Panc1 (cell line): ENCODE measurements at places on chromosomes 2 and 18. TPM values are rescaled to one million over a fixed set of nuclear protein-coding genes. Genes with fewer than 3 reads are reported as not detected.

DNA sequence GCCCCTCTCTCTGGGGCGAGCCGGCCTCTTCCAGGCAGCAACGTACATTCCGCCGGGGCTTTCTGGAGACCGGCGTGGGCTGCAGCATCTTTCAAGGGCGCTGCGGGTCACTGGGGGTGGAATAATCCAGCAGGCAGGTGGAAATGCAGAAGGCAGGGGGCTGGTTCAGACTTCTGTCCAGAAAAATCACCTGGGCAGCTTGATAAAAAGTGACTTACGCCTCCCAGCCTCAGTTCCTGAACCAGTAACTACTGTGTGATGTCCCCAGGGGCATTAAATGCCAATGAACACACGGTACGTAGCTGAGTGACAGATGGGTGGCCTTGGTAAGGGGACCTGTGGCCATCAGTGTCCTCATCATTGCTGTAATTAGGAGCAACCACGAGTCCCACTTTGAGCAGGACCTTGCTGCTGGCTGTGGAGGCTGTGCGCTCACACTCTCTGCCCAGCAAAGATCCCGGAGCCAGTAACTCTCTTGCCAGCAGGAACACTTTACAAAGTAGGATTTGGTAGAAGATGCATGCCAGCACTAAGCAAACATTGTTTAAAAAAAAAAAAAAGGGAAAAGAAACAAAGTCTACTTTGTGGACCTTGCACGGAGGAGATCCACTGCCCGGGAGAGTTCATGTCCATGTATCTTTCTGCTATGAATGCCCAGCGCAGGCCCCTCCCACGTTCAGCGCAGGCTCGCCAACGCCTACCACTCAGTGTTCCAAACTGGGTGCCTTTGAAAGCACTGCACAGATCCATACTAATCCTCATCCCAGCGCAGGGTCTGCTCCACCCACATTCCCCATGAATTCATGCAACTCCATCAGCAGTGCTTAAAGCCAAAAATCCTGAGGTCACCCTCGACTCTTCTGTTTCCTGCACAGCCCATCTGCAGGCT is 177.3 kb downstream of the HDAC4 start:
- DNase-seq: no peak

GRCh38 chr2:42954227-42954962 is 162.0 kb upstream of the HAAO start:
- no peak for DNase-seq

ZSWIM2 gene
- total RNA-seq: not detected

DAW1 gene
- 0.26 TPM for total RNA-seq

POMC gene
- total RNA-seq: not detected

DNA sequence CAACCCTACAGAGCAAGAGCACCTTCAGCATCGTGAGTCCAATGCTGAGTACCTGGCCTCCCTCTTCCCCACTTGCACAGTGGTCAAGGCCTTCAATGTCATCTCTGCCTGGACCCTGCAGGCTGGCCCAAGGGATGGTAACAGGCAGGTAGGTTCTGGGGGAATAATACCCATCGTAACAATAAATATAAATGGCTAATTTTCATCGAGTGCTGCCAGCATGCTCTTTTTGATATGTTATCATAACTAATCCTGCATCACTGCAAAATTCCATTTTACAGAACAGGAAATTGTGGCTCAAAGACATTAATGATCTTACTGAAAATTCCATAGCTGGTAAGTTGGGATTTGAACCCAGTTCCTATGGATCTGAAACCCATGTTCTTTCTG is 22.2 kb downstream of the STEAP3 start:
- no peak for DNase-seq
